Fibroblast of villous mesenchyme (primary cell): ENCODE measurements at places on chromosomes 13 and 19. TPM values are rescaled to one million over a fixed set of nuclear protein-coding genes. Genes with fewer than 3 reads are reported as not detected.

ZNF524 gene
- 4.7 and 6.4 TPM in 2 replicates for total RNA-seq

ZNF101 gene
- total RNA-seq, result 5.5 and 5.6 TPM in 2 replicates

GRCh38 chr19:48934837-48935236, 1.3 kb downstream of the DHDH start:
- DNase-seq, result no peak

GRCh38 chr19:574658-575526, 2.5 kb downstream of the BSG start:
- DNase-seq, result peak; percentile 60

DNA sequence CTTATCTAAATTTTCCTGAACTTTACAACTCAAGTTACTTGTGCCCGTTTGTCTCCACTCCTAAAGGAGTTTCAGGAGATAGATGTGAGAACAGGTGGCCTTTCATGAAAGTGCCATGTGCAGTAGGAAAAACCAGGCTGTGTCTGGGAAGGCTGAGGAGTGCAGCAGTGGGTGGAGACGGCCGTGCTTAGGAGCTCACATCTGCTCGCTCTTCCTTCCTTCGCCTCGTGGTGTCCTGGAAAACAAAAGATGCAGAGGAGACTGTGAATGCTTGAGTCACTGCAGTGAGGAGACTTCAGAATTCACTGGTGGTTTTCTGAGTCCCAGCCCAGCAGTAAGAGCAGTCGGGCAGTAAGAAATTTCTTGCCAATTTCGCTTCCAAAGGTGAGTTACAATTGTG, 138.4 kb upstream of the RNF113B start:
- peak; percentile 54 for DNase-seq
